ENCODE measurements at places on chromosomes 11 and 22. TPM values are rescaled to one million over a fixed set of nuclear protein-coding genes. Genes with fewer than 3 reads are reported as not detected.

GRCh38 chr11:12786891-12787290 lies 112.7 kb downstream of the TEAD1 start:
- DNase-seq = no peak
- H3K27me3 ChIP-seq = no peaks in the 10 kb centered on the region
- H3K4me1 ChIP-seq = no peaks in the 10 kb centered on the region
- H3K27ac ChIP-seq = no peak overlapping the region
- H3K36me3 ChIP-seq = no peaks in the 10 kb centered on the region

- H3K4me3 ChIP-seq = no peak overlapping the region
- H3K36me3 ChIP-seq = no peaks in the 10 kb centered on the region
- no peak overlapping the region for H3K27ac ChIP-seq
- H3K27me3 ChIP-seq = peaks cover 10% of the 10 kb centered on the region
- no peak for DNase-seq
Observed at GRCh38 chr11:69003301-69003865, 9.7 kb downstream of the MRGPRF start.

- no peaks in the 10 kb centered on the region for H3K4me1 ChIP-seq
- H3K36me3 ChIP-seq = no peaks in the 10 kb centered on the region
- H3K4me3 ChIP-seq = no peak overlapping the region
- H3K27ac ChIP-seq = no peak overlapping the region
- H3K27me3 ChIP-seq = no peaks in the 10 kb centered on the region
- no peak for DNase-seq
Observed at GRCh38 chr22:19663286-19663815, 51.0 kb upstream of the SEPTIN5 start.

DNA sequence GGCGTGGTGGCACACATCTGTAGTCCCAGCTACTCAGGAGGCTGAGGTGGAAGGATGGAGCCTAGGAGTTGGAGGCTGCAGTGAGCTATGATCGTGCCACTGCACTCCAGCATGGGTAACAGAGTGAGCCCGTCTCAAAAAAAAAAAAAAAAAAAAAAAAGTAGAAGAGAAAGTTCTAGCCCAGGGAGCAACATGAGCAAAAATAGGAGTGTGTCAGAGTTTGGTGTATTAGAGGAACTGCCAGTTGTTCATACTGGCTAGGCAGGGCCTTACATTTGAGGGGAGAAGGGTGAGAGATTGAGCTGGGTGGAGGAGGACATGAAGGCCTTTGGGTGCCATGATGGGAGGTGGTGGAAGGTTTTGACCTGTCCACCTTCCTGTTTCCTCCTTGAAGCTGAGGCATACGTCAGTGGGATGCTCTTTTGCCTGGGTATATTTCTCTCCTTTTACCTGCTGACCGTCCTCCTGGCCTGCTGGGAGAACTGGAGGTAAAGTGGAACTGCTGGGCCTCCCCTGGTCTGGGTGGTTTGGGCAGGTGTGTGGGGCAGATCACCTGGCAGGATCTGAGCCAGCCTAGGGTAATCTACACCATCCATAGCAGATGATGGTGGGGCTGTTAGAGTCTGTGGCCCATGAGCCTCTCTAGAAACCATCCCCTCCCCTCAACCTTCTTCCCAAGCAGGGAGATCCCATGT lies 7.3 kb downstream of the SIDT2 start:
- H3K36me3 ChIP-seq = peaks cover 64% of the 10 kb centered on the region
- DNase-seq = peak; percentile 82
- H3K27me3 ChIP-seq = no peaks in the 10 kb centered on the region
- H3K27ac ChIP-seq = peak overlapping the region; percentile 91

- peaks cover 89% of the 10 kb centered on the region for H3K36me3 ChIP-seq
- H3K4me1 ChIP-seq = peaks cover 18% of the 10 kb centered on the region
- no peak for DNase-seq
- H3K4me3 ChIP-seq = no peak overlapping the region
- no peak overlapping the region for H3K27ac ChIP-seq
Observed at GRCh38 chr22:38731703-38732161, 24.1 kb downstream of the SUN2 start.

DNA sequence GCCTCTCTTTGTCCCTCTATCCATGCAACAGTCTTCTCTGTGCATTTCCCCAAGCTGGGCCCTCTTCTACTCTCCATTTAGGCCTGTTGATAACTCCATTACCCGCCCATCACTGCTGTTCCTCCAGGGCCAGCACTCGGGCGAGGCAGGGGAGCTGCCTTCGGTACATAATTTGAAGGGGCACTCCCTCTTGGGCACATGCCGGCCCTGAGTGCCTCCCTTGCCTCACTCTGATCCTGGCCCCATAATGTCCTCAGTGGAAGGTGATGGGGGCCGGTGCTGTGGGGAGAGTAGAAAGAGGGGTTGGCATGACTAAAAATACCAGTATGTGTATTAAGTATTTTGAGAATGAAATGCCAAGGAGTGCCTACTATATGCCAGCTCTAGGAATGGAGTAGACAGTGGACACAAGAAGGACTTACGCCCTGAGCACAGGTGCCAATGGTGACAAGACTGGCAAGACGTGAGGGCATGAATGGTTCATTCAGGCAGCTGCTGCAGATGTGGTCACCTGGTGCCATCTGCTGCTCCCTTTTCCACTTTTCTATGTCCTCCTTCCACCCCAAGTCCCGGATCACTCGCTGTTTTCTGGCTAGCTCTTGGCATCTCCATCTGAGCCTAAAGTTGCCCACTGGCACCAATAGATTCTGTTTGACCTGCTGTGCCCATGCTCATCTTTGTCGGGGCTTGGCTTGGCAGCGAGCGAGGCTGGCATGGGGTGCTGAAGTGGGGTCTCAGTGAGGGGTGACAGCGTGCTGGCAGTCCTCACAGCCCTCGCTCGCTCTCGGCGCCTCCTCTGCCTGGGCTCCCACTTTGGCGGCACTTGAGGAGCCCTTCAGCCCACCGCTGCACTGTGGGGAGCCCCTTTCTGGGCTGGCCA lies 22.6 kb downstream of the TMEM218 start:
- H3K36me3 ChIP-seq = no peaks in the 10 kb centered on the region
- H3K27me3 ChIP-seq = no peaks in the 10 kb centered on the region
- no peak overlapping the region for H3K4me3 ChIP-seq
- H3K4me1 ChIP-seq = no peaks in the 10 kb centered on the region

GRCh38 chr11:13327421-13327820 lies 49.8 kb downstream of the BMAL1 start:
- no peak overlapping the region for H3K27ac ChIP-seq
- H3K4me3 ChIP-seq = no peak overlapping the region
- no peaks in the 10 kb centered on the region for H3K27me3 ChIP-seq
- no peak for DNase-seq

GRCh38 chr22:47818496-47818895 lies 1056.0 kb downstream of the TBC1D22A start:
- no peaks in the 10 kb centered on the region for H3K4me1 ChIP-seq
- no peaks in the 10 kb centered on the region for H3K27me3 ChIP-seq
- H3K27ac ChIP-seq = no peak overlapping the region
- no peak for DNase-seq
- no peaks in the 10 kb centered on the region for H3K36me3 ChIP-seq
- no peak overlapping the region for H3K4me3 ChIP-seq

Gene RIN1
- total RNA-seq = 1.7 TPM

Gene PYGM
- 9.1 TPM for total RNA-seq

Gene ACRV1
- total RNA-seq = not detected

Gene KDELR3
- not detected for total RNA-seq

Gene SYVN1
- total RNA-seq = 187 TPM

Gene PANX1
- total RNA-seq = 10.7 TPM

Data from B cell (primary cell).